Vagina (tissue), 2 donors: ENCODE measurements at places on chromosomes 12 and 14.

- no peak for DNase-seq
Measured at GRCh38 chr12:107377596-107378385, 284.4 kb upstream of the CRY1 start.

GRCh38 chr12:44889162-44889561 lies 13.0 kb upstream of the NELL2 start:
- DNase-seq, result no peak

- no peak for DNase-seq
Measured at GRCh38 chr12:67394550-67394949, 125.4 kb downstream of the CAND1 start.

DNA sequence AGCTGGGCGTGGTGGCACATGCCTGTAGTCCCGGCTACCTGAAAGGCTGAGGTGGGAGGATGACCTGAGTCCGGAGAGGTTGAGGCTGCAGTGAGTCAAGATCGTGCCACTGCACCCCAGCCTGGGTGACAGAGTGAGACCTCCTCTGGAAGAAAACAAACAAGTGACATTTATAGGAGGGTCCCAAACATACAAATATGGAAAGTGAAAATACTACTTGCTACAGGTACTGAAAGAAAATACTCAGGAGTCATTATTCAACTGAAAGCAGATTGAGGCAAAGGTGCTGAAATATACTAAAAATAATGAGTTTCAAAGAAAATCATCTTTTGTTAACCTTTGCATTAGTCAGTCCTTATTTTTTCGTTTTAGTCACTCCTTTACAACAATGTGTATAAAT lies 53.5 kb downstream of the ETV6 start:
- no peak for DNase-seq

DNA sequence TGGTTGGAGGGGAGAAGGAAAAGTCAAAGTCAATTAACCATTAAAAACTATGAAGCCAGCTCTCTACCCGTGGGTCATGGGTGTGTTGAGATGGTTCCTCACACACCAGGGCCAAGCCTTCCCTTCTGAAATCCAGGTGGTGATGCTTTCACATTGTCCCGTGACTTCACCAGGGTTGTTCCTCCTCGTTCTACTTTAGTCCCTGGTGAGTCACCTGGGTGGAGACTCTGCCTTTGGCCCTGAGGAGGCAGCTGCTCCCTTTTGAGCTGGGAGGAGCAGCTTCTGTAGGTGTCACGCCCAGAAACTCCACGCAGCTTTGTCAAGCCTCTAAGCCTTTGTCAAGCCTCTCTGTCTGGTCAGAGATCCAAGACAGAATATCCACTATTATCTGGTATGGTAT lies 348.3 kb downstream of the BMP4 start:
- DNase-seq, result no peak

GRCh38 chr12:97601934-97602720 lies 139.5 kb downstream of the RMST start:
- DNase-seq, result no peak

GRCh38 chr12:22283508-22283907 lies 51.0 kb downstream of the ST8SIA1 start:
- no peak for DNase-seq

GRCh38 chr14:51616256-51616655 lies 35.5 kb upstream of the FRMD6 start:
- no peak for DNase-seq

DNA sequence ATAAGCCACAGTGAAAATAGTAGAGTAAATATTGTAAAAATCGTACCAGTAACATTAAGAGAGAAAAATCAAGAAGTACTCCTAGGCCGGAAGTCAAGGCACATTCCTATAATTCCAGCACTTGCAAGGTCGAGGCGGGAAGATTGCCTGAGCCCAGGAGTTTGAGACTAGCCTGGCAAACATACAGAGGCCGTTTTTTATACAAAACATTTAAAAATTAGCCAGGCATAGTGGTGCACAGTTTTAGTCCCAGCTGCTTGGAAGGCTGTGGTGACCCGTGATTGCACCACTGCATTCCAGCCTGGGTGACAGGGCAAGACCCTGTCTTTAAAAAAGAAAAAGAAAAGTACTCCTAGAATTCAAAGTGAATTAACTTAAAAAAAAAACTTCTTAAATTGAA lies 341.8 kb downstream of the C12orf50 start:
- no peak for DNase-seq

DNA sequence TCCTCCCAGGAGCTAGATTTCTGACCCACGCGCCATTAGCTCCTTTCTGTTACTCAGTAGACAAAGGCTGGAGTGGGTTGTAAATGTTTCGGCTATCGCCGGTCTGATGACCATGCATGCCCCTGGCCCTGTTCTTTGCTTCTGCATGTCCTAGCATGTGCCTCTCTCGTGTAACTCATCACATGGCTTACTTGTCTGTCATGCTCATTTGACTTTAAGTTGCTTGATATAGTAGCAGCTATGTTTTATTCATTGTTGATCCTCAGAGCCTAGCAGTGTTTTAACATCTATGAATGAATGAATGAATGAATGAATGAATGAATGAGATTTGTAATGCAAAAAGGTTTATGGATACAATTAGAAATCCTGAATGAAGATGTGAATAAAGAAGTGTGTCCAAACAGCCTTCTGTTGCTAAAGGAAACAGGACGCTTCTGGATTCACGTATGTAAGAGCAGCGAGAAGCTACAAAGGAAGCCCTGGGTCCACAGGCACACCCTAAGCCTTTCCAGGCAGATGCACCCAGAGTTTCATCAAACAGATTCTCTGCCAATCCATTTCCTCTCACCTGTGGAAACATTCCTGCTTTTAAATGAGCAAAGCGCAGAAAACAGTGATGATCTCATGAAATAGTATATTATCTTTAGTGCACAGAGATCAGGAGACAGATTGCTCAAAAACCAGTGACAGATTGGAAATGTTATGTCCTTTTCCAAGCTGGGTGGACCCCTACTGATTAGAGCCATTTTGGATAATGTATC lies 3.4 kb downstream of the GSG1 start:
- no peak for DNase-seq

- no peak for DNase-seq
Measured at GRCh38 chr14:88208858-88209257, 114.2 kb downstream of the KCNK10 start.

DNA sequence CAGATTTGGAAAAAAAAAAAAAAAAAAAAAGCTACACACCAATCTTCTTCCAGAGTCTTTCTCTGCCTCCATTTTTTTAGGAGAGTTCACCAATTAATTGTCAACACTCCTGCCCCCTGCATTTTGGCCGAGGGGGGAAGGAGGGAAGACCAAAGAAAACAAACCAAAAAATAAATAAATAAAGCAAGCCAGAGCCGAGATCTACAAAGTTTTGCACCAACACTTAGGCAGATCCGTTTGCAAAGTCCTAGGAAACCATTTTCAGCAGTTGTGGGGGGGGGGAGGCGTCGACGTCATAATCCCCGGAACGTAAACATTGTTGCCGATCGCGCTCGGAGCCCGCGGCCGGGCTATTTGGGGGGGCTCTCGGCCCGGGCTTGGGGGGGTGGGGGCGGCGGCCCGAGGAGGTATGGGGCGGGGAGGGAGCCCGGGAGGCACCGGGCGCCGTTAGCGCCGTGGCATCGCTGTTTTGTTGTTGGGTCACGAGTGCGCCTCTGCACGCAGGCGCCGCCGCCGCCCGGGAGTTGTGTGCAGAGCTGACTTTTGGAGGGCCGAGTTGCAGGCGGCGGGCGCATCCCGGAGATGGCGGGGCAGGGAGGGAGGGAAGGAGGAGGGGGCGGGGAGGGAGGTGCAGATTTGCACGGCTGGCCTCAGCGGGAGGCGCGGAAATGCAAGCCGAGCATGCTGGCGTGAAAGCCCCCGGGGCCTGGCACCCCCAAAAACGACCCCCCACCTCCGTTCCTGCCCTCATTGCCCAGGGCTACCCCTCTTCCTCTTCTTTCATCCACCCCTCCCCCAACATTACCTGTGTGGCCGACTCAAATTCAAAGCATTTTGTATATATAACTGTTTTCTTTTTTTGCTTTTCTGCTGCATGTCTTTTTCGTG lies 598 bp downstream of the KDM2B start:
- no peak for DNase-seq

GRCh38 chr12:76810671-76811419 lies 46.9 kb downstream of the ZDHHC17 start:
- DNase-seq, result no peak

- no peak for DNase-seq
Measured at GRCh38 chr12:47082796-47083621, 3.2 kb upstream of the AMIGO2 start.

GRCh38 chr14:72904840-72905561 lies 11.1 kb upstream of the DPF3 start:
- no peak for DNase-seq

GRCh38 chr12:3138941-3139511 lies 61.8 kb downstream of the TSPAN9 start:
- no peak for DNase-seq

GRCh38 chr14:94467728-94468520 lies 8.1 kb downstream of the SERPINA9 start:
- peak; percentile 79 for DNase-seq

DNA sequence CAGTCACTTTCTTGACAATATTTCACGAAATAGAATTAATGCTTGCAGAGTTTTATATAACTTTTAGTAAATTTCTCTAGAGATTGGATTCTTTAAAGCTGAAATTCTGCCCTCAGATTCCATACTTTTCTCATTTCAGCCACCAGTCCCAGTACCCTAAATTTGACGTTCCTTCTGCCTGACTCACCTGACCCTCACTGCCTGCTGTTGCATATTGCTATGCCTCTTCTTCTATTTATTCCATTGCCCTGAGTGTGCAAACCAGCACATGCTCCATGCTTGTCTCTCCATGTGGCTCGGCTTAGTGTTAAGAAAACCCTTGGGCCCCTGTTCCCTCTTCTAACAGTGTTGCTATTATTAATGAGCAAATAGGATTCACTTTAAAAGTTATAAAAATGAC lies 533.3 kb downstream of the LRFN5 start:
- DNase-seq, result no peak

GRCh38 chr12:87368259-87368658 lies 660.9 kb downstream of the C12orf50 start:
- no peak for DNase-seq

GRCh38 chr12:47517122-47517521 lies 188.7 kb downstream of the RPAP3 start:
- DNase-seq, result no peak

DNA sequence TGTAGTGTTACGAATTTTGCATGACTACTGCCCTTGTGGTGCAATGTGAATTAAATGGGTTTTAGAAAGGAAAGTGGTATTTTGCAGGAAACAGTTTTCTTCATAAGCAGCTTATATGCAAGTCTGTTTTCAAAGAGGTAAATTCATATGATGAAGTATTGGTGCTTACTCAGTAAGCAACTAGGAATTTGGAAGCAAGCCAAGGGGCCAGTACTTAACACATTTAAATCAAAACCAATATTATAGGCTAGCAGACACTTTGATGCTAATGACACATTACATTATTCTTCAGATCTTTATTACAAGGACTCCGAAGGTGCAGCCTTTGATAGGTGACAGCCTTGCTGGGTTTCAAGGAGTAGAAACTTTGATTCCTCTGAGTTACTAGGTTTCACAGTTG lies 23.1 kb downstream of the MGAT4C start:
- DNase-seq, result no peak
